ENCODE measurements at places on chromosomes 7 and 10. TPM values are rescaled to one million over a fixed set of nuclear protein-coding genes. Genes with fewer than 3 reads are reported as not detected.

GRCh38 chr10:49614242-49615198 lies 683 bp downstream of the CHAT start:
- DNase-seq, result no peak

- no peak for DNase-seq
Observed at GRCh38 chr10:52106011-52106410, 208.1 kb upstream of the DKK1 start.

DNA sequence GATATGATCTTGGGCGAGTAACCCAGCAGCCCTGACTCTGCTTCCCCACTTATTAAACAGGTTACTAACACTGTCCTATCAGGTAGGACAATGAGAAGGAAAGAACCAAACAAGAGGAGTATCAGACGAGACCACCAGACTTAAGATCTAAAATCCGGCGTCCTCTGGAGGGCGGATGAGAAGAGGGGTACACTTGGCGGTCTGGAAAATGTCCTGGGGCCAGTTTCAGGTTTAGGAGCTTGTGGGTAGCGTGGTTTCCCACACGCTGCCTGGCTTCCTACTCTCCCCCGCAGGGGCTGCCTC lies 635 bp downstream of the ZNF32 start:
- DNase-seq, result no peak

Gene ACSL5
- total RNA-seq, result 5.6 TPM
